ENCODE measurements at places on chromosomes 16 and 17.

- no peak for DNase-seq
Measured at GRCh38 chr17:50027172-50027880, 28.6 kb upstream of the ITGA3 start.

DNA sequence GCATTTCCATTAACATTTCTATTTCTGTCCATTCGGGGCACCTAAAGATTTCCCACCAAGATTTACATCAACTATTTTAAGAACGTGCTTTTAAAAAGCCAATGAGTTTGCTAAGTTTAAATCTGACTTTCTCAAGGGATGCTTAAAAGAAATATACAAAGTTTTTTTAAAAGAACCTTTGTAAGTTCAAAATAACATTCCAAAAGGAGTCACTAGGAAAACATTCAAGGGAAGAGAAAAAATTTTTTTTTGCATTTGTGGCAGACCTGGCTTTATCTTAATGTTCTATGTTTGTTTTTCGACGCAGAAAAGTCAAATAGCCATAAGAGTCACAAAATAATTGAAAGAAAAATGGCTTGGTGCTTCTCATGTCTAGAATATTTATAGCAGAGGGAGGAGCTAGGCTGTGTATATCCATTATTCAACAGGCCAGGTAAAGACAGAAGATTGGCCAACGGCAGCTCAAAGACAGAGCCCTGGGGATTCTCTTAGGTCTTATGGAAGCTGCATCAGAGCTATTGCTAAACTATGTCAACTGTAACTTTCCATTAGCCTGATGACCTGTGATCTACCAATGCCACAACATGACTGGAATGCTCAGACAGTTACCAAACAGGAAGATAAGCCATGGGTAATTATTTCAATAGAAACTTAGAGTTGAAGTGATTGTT lies 37.8 kb upstream of the MYOCD start:
- DNase-seq: no peak

DNA sequence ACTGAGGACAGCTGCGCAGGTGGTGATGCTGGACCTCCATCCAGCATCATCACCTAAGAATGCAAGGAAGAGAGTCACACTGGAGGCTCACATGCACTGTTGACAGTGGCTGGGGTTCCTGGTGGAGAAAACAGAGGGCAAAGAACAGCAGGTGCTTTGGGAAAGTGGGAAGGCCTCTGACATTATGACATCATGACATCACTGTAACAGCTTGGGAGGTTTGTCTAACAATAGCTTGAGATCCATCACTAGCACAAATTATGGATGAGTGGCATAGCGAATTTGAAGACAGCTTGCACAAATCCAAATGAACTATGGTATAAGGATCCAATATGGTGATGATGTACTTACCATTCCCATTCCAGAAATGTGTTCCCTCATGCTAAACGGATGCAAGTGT lies 226.5 kb upstream of the MPHOSPH6 start:
- no peak for DNase-seq

DNA sequence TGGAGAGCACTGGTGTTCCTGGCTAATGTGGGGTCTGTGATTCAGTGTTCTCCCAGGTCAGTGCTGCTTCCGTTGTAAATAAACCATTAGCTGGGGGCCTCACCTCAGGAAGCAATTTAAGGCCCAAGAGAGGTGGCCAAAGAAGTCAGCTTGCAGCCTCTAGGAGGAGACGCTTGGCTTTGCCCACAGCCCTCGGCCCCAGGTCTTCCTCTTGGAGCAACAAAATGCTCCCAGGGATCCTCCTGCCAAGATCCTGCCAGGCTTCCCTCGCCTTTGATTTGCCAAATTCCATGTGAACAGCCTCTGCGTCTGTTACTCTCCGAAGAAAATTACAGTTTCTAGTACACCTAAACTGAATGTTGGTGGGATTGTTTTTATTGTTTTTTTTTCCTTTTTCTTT lies 62.4 kb upstream of the TBX2 start:
- no peak for DNase-seq

GRCh38 chr16:17166095-17166494 lies 304.7 kb downstream of the XYLT1 start:
- no peak for DNase-seq

- no peak for DNase-seq
Measured at GRCh38 chr17:2962236-2962635, 101.2 kb downstream of the OR1D5 start.

DNA sequence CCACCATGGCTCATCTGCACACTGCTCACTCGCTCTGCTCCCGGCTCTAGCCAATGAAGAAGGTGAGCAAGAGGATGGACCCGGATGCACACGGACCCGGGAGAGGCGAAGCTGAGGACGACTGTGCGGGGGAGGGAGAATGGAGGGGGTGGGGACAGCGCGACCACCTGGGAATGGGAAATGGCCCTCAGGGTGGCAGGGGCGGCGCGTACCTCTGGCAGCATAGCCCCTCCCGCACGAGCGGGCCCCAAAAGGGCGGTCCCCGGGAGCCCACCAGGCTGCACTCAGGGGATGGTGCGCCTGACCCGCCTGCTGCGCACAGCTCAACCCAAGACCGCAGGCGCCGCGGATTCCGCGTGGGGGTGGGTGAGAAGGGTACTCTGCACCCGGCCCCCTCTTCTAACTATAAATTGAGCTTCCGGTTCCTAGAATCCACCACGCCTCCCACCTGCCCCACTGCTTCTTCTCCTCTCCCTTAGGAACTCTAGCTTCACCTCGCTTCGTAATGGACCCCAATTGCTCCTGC lies 6.1 kb downstream of the MT1H start:
- DNase-seq: no peak

- DNase-seq: no peak
Measured at GRCh38 chr17:9383826-9384225, 191.8 kb downstream of the STX8 start.

- DNase-seq: no peak
Measured at GRCh38 chr16:58455750-58456149, 44.2 kb upstream of the NDRG4 start.

Measured in NCI-H2081 (cell line).